Neuronal stem cell (in vitro differentiated cells): ENCODE measurements at places on chromosomes 12 and 14.

DNA sequence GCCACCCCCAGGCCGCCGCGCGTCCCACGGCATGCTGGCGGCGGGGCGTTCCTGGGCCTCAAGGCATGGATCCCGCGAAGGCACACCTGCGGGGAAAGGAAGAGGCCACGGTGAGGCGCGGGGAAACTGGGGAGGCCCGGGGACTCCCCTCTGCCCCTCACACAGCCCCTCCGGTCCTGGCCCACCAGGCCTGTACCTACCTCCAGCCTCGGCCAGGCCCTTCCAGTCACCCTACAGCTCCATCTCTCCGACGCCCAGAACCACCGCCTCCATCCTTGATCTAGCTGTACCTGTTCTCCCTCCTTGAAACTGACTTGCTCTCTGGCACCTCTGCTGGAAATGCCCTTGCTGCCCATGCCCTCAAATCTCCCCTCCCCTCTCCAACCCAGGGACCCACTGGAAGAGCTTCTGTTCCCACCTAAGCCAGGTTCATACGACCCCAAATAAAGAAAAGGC is 1.7 kb downstream of the ANKRD9 start:
- no peak for DNase-seq

- DNase-seq, result no peak
Observed at GRCh38 chr14:97021571-97022168, 224.5 kb downstream of the VRK1 start.

GRCh38 chr12:19641235-19642080 is 202.2 kb downstream of the AEBP2 start:
- no peak for DNase-seq

GRCh38 chr12:93573552-93574223 is 1.2 kb downstream of the SOCS2 start:
- peak; percentile 18 for DNase-seq

- DNase-seq, result no peak
Observed at GRCh38 chr12:93127582-93128331, 198.7 kb upstream of the EEA1 start.

DNA sequence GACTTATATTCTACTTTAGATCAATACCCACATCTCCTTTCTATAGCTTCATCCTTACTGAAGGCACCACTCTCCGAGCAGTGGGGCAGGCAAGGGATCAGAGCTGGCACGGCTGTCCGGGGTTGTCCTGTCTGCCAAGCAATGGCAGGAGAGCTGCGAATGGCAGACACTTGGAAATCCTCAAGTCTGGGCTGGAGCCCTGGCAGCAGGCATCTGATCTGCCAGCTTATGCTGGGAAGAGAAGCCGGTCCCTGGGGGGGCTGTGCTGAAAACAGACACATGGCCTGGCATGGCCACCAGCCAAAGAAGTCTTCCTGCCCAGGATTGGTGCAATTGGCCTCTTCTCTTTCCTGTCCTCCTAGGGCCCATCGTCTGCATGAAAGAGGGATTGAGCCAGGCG is 280.2 kb upstream of the PWP1 start:
- DNase-seq, result no peak
